ENCODE measurements at places on chromosomes 2 and 18.

- no peak for DNase-seq
These were observed 38.8 kb upstream of the VIT start for GRCh38 chr2:36657703-36658102.

DNA sequence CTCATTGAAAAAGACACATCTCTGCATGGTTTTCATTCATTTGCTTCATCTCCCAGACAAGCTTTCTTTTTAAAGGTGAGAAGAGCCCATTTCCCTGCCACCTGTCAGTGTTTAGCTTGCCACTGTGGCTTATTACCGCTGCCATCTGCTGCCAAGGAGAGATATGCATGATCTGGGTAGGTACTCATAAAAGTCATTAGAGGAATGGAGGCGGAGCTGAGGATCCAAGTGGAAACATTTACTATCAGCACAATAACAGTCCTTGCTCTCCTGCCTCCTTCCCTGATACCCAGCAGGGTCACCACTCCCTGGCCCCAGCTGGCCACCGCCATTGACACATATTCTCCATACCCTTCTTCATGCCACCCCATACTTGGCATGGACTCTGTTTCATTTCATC lies 390.4 kb downstream of the TSN start:
- DNase-seq = no peak

DNA sequence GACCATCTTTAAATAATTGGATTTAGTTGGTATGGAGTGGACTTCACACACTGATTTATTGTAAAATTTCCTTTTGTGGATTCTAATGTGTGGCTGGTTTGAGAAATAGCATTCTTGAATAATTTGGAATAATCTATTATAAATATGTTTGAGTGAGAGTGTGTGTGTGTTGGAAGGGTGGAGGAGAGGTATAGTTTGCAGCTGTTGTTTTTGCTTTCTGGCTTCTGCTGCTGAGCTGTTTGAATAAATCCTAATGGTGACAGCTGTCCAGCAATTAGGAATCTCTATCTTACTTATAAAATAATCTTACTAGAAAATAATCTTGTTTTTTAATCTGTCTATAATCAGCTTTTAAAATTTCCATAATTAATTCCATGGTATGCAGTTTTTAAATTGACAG lies 1283.0 kb upstream of the CDH2 start:
- DNase-seq = no peak

DNA sequence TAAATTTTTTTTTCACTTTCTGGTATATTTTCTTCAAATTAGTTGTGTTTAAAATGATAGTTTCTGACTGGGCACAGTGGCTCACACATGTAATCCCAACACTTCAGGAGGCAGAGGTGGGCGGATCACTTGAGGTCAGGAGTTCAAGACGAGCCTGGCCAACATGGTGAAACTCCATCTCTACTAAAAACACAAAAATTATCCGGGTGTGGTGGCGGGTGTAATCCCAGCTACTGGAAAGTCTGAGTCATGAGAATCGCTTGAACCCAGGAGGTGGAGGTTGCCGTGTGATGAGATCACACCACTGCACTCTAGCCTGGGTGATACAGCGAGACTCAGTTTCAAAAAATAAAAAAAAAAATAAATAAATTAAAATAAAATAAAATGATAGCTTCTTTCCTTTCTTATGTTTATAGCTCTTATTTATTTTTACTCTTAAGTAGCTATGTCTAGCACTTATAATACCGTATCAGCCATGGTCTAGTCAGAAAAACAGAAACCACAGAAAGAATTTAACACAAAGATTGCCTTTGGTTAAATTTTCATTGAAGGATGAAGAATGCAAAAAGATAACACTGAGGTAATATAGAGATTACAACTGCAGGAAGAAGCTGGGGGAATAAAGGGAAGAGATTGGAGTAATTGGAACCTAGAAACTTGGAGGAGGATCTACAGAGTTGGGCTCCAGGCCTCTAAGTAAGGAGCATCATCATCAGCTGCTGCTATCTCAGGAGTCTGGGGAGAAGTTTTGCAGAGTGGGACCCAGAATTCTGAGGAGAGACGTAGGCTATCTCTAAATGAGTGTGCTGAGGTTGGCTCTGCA lies 54.7 kb upstream of the MBOAT2 start:
- no peak for DNase-seq

- no peak for DNase-seq
These were observed 5.2 kb downstream of the DYSF start for GRCh38 chr2:71458413-71459083.

DNA sequence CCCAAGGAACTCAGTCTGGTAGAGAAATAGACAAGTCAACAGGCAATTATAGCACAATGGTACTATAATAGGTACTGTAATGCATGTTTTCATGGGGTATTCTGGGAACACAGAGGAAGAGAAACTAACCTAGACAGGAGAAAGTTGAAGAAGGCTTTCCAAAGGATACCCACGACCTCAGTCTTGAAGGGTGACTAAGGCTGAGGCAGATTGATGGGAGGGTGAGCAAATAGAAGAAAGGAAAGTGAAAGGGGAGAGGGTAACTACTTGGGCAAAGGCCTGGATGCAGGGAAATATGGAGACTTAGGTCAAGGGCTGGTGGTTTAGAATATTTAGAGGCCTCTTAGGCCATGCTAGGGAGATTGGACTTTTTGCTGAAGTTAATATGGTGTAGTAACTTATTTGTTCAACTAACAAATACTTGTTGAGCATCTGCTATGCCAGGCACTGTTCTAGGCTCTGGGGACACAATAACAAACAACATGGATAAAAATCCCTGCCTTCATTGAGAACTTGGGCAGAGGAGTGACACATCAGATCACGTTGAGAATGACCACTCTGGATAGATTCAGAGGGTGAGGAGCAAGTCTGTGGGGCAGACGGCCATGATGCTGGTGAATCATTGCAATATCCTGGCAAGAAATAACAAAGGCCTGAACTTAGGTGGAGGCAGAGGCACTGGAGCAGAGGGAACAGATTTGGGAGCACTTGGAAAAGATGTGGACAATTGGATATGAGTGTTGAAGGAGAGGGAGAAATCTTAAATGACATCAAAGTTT lies 56.4 kb downstream of the PLB1 start:
- no peak for DNase-seq

DNA sequence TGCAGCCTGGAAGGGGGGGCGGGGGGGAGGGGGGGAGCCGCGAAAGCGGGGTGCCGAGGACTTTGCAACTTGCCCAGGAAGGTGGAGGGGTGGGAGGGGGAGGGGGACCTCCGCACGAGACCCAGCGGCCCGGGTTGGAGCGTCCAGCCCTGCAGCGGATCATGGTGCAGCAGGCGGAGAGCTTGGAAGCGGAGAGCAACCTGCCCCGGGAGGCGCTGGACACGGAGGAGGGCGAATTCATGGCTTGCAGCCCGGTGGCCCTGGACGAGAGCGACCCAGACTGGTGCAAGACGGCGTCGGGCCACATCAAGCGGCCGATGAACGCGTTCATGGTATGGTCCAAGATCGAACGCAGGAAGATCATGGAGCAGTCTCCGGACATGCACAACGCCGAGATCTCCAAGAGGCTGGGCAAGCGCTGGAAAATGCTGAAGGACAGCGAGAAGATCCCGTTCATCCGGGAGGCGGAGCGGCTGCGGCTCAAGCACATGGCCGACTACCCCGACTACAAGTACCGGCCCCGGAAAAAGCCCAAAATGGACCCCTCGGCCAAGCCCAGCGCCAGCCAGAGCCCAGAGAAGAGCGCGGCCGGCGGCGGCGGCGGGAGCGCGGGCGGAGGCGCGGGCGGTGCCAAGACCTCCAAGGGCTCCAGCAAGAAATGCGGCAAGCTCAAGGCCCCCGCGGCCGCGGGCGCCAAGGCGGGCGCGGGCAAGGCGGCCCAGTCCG lies 540 bp downstream of the SOX11 start:
- DNase-seq = peak; percentile 30

- DNase-seq = no peak
These were observed 181.5 kb upstream of the SCN7A start for GRCh38 chr2:166675553-166675952.

DNA sequence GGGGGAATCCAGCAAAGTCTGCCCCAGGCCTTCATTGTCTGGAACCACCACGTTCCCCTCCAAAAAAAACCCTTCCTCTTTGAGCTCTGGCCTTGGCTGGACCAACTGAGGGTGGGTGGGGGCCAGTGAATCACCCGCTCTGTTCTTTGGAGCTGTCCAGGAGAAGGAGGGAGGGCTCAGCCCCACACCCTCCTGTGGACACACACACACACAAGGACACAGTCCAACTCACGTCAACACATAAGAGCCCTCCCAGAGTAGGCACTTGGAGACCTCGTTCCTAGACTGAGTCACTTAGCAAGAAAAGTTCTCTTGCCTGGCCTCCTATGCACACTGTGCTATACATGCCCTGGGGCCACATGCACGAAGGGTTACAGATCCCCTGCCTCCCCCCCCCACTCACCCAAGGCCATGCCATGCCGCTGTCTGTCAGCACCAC lies 1.2 kb upstream of the TNS1 start:
- no peak for DNase-seq

DNA sequence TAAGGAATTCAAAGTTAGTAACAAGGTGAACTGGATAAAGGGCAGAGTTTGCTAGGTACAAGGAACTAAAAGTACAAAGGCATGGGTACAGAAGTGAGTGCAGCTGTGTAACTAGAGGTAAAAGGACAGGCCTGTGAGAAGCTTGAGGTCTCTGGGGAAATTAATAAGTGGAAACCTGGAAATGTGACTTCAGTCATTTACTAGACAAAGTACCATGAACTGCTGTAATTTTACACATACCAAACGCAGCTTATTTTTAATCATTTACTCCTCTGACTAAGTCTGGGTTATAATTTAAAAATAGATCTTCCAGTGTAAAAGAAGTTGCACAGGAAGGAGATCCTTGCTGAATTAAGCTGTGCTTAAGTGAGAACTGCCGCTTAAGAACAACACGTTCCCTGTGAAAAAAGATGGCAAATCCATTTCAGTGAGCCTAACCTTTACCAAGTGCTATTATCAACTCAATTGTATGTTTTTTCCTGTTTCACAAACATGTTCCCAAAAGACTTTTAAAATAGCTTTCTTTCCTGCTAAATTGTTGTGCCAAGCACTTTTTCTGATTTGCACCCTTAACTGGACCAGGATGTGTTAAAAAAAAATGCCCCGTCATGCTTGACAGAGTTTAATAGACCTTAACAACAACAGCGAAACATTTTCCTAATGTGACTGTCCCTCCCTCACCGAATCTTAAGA lies 44.3 kb downstream of the CALCRL start:
- DNase-seq = no peak

- peak; percentile 85 for DNase-seq
These were observed at the start of gene TNFRSF11A for GRCh38 chr18:62324917-62325805. Gene TNFRSF11A (plus strand): TSS chr18:62325310. CDS start chr18:62325353, 43 bp downstream.
